ENCODE measurements at places on chromosomes 3 and 15.

GRCh38 chr15:79922512-79923078 is 25.8 kb upstream of the MTHFS start:
- no peak for DNase-seq

- no peak for DNase-seq
These were observed 94.1 kb upstream of the PROK2 start for GRCh38 chr3:71879089-71879488.

- no peak for DNase-seq
These were observed 11.0 kb downstream of the KCTD6 start for GRCh38 chr3:58502872-58503271.

GRCh38 chr3:135366816-135367215 is 571.8 kb downstream of the EPHB1 start:
- no peak for DNase-seq

DNA sequence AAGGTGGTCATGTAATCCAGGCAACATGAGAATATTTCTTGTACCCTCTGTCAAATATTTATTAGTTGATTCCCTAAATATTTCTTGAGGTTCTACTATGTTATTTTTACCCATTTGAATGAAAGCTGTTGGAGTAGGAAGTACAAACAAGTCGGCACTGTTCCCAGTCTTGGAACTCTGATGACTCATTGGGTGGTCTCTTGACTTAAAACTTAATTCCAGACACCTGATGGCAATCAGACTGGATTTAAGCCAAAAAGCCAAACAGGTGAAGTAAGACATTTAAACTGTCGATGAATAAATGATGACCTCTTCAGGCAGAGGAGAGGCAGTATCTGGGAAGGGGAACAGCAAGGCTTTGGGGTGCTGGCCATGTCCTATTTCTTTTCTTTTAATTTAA is 22.8 kb downstream of the C2CD4A start:
- no peak for DNase-seq

DNA sequence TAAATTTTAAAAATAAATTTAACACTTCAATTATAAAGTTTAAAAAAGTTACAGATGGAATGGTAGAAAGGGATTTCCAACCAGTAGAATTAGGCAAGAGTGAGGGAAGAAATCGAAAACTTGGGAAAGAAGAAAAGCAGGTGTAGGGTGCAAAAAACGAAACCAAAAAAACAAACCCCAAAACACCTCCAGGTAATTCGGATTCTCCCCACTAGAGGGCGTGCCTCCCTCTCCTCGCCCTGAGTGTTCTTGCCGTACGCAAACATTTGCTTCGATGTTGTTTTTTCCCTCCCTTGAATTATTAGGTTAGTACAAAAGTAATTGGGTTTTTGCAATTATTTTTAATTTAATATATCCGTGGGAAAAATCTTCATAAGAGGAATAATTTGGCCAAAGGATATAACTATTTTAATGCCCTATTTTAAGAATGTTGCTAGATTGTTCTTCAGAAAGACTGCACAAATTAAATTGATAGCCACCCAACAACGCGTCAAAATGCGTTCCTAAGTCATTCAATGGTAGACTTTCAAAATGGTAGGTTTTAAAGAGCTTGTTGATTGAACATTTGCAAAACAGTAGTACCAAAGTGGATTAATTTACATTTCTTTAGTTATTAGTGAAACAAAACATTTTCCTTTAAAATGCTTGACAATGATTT is 63.7 kb downstream of the SLC30A4 start:
- DNase-seq, result peak; percentile 34

GRCh38 chr3:32553973-32554372 is 16.7 kb downstream of the DYNC1LI1 start:
- no peak for DNase-seq

GRCh38 chr3:156721687-156722618 is 47.6 kb downstream of the TIPARP start:
- no peak for DNase-seq

DNA sequence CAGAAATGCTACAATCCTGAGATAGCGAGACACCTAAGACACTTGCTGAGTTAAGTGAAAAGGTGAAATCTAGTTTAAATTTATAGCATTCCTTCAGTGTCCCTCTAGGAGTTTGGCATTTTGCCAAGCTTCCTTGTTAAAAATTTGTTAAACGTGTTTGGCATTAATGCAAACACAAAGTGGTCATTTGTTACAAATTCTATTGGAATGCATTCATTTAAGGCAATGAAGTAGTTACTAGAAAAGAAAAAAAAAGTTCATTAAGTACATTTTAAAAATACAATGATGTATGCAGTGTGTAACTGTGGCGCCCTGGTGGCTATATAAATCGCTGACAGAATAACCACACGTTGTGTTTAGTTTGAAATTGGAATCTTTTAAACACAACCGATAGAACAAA is 31.3 kb upstream of the WNT5A start:
- DNase-seq, result peak; percentile 77

DNA sequence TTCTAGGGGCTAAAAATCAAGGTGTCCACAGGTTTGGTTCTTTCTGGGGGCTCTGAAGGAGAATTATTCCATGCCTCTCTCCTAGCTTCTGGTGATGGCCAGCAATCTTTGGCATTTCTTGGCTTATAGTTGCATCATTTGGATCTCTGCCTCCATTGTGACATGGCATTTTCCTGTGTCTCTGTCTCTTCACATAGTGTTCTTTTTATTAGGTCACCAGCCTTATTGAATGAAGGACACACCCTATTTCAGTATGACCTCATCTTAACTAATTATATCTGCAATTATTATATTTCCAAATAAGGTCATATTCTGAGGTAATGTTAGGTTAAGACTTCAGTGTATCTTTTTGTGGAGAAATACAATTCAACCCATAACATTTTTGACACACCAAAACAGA is 3.2 kb upstream of the GBE1 start:
- peak; percentile 12 for DNase-seq

- DNase-seq, result no peak
These were observed 202.2 kb downstream of the KLF13 start for GRCh38 chr15:31528846-31529245.

- DNase-seq, result no peak
These were observed 35.6 kb upstream of the FILIP1L start for GRCh38 chr3:100149713-100150415.

DNA sequence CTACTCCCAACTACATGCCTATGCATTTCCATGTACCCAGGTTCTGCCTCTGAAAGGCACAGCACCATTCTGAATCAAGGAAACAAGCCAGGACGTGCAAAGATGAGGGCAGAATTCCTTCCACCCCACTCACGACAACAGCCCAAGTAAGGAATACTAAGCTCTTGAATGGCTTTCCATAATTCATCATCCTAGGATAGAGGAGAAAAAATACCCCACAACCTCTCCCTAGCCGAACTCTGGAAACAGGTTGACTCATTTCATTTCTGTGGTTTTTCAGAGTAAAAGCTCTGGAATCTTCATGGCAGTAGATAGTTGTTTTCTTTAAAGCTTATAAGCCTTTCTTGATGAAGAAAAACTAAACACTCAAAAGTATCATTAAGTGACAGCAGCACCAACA is 77.8 kb downstream of the PDZRN3 start:
- peak; percentile 97 for DNase-seq

- no peak for DNase-seq
These were observed 1.7 kb downstream of the SPATA12 start for GRCh38 chr3:57062101-57062631.

DNA sequence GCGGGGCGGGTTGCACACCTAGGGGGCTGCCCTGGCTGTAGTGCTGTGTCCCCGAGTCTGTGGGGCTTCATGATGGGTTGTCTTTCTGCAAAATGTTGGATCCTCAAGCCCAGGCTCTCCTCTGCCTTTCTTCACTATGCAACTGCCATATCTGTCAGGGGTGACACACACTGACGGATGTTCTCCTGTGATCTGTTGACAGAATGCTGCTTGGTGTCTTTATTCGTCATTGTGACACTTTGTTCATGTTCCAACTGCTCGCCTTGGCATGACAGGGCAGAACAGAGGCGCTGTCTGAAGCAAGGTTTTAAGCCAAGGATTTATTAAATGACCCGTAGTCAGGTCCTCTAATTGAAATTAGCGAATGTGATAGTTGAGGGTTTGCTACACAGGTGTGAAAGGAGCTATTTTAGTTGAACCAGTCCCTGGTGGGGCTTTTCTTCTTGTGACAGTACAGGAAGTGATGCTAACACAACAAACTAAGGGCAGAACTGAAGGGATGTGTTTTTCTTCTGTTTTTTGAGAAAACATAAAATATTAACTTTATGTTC is 173.4 kb downstream of the MCTP2 start:
- no peak for DNase-seq

DNA sequence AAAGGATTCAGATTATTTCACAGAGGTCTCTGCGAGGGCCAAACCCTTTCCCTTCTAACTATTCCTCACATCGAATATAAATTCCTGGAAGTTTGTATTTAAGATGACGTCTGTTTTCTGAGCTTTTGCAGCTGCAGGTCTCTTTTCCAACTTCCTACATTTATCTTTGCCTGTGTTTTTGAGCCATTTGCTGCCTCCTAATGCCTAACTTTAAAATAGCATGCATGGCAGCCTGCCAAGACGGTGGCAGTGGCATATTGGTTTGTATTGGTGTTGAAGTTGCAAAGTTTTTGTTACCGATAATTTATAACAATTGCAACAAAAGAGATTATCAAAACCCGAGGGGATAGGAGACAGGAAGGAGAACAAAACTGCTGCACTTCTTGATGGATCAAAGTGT is 187.1 kb upstream of the DNAJC19 start:
- peak; percentile 31 for DNase-seq

- DNase-seq, result no peak
These were observed 7.7 kb upstream of the C15orf39 start for GRCh38 chr15:75193976-75194375.

DNA sequence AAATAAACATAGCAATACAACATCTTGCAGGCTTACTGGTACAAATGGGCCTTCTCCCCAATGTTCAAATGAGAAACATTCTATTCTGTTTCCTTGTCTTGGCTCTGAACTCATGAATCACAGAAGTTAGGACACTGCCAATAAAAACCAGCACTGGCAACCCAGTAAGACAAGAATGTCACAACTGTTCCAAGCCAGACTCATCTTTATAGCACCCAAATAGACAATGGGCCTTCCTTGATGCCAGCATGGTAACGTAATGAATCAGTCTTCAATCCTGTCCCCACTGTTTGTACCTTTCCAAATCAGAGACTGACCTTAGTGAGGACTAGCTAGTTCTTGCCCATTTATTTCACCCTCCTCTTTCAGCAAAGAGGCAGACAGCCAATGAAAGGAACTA is 14.1 kb upstream of the RPS17 start:
- DNase-seq, result no peak

- DNase-seq, result no peak
These were observed 83.5 kb downstream of the SSR3 start for GRCh38 chr3:156471431-156471830.

- DNase-seq, result no peak
These were observed 59.8 kb downstream of the LRRC3B start for GRCh38 chr3:26682406-26682805.

DNA sequence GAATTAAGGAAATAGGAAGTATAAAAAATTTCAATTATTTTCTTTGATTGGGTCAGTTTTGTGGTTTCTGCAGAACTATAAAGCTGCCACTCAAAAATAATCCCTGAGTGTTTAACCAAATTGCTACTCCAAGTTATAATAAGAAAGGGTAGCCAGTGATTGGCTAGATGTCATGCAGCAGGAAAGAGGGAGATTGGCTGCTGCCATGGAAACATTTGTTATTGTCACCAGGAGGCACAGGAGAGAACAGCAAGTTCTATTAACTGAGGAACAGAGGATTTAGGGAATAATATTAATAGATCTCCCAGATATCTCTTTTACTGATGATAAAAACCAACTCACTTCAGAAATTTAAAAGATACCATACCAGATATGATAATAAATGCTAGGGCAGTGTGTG is 42.6 kb downstream of the CLDN1 start:
- no peak for DNase-seq

GRCh38 chr3:33312361-33312760 is 35.1 kb downstream of the FBXL2 start:
- no peak for DNase-seq

GRCh38 chr15:71461748-71462147 is 346.5 kb downstream of the THSD4 start:
- DNase-seq, result no peak

DNA sequence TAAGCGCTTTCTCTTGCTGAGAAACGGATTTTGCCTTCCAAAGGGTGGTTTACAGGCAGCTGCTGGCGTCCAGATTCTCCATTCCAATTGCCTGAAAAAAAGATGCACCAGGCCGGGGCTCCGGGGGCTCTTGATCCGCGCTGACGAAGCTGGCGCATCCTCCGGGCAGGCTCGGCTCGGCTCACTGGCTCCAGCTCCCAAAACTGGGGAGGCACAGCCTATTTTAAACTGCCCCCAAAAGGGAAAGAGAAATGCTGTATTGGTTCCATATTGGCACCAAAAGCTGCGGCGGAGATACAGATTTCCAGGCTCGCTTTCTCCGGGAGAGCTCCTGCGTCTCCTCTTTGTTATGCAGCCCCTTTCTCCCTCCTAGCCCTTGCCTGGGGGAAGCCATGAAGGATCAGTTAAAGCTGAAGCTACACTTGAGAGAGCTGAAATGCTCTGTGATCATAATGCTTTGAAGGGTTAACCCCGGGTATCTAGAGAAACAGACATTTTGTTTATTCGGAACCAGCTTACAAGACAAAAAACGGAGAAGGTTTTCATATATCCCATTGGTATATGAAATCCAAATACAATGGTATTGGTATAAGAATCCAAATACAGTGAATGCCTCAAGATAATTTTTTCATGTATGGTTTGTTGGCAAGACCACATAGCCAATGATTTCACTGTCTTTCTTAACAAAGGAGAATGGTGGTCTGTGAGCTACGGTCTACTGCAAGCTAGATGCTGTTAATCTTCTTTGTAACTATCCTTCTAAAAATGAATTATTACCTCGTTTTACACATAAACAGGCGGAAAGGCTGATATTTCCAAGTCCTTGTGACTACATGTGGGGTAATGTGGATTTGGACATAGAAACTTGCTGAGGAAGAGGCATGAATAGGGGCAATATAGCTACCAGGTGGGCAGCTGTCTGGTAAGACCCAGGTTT is 693 bp downstream of the CD200 start:
- DNase-seq, result peak; percentile 16

DNA sequence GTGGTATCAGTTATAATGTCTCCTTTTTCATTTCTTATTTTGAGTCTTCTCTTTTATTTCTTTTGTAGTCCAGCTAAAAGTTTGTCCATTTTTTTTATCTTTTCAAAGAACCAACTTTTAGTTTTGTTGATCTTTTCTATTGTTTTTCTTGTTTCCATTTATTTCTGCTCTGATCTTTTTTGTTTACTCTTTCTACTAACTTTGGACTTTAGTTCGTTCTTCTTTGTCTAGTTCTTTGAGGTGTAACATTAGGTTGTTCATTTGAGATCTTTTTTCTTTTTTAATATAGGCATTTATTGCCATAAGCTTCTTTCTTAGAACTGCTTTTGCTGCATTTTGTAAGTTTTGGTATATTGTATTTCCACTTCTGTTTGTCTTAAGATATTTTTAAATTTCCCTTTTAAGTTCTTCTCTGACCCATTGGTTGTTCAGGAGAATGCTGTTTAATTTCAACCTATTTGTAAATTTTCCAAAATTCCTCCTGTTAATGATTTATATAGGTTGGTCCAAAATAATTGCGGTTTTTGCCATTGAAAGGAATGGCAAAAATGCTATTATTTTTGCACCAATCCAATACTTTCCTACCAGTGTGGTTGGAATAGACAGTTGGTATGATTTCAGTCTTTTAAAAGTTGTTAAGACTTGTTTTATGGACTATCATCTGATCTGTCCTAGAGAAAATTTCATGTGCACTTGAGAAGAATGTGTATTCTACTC is 51.2 kb downstream of the KAT2B start:
- no peak for DNase-seq
